Fibroblast of lung (primary cell): ENCODE measurements at places on chromosomes 5 and 9. TPM values are rescaled to one million over a fixed set of nuclear protein-coding genes. Genes with fewer than 3 reads are reported as not detected.

The FOXD1 gene
- 7.4 and 8.7 TPM in 2 replicates for polyA plus RNA-seq

The TTC16 gene
- polyA plus RNA-seq: 0.02 TPM in 1 of 2 replicates, not detected in the other

The PDLIM4 gene
- polyA plus RNA-seq: 10.7 and 41.5 TPM in 2 replicates

The PCDHA9 gene
- 0.03 TPM in 1 of 2 replicates, not detected in the other for polyA plus RNA-seq

The AJM1 gene
- 0.15 and 0.19 TPM in 2 replicates for polyA plus RNA-seq

The FAM53C gene
- 30.3 and 33.8 TPM in 2 replicates for polyA plus RNA-seq

The CDH9 gene
- polyA plus RNA-seq: not detected in 2 replicates

The RGS7BP gene
- polyA plus RNA-seq: 0.20 and 0.23 TPM in 2 replicates

The FGF1 gene
- 6.9 and 17.7 TPM in 2 replicates for polyA plus RNA-seq

The PDE8B gene
- polyA plus RNA-seq: 0.09 and 0.18 TPM in 2 replicates

The RANBP17 gene
- polyA plus RNA-seq: 3.1 and 4.3 TPM in 2 replicates

The TEX48 gene
- not detected in 2 replicates for polyA plus RNA-seq

- H3K4me1 ChIP-seq: no peaks in the 10 kb centered on the region
- no peaks in the 10 kb centered on the region for H3K36me3 ChIP-seq
- no peak overlapping the region for H3K27ac ChIP-seq
- no peak overlapping the region for H3K4me3 ChIP-seq
These were observed 103.7 kb downstream of the ATPSCKMT start for GRCh38 chr5:10145923-10146401.

GRCh38 chr5:50595199-50595598, 71.2 kb upstream of the PARP8 start:
- DNase-seq: peak; percentile 91
- H3K4me1 ChIP-seq: peaks cover 2% of the 10 kb centered on the region
- H3K27ac ChIP-seq: no peak overlapping the region

GRCh38 chr9:27817747-27818146, 244.5 kb upstream of the C9orf72 start:
- DNase-seq: no peak
- H3K4me3 ChIP-seq: no peak overlapping the region
- no peak overlapping the region for H3K27ac ChIP-seq

- H3K27ac ChIP-seq: no peak overlapping the region
- no peak overlapping the region for H3K4me3 ChIP-seq
- DNase-seq: no peak
These were observed 22.4 kb upstream of the LTC4S start for GRCh38 chr5:179771311-179771895.

DNA sequence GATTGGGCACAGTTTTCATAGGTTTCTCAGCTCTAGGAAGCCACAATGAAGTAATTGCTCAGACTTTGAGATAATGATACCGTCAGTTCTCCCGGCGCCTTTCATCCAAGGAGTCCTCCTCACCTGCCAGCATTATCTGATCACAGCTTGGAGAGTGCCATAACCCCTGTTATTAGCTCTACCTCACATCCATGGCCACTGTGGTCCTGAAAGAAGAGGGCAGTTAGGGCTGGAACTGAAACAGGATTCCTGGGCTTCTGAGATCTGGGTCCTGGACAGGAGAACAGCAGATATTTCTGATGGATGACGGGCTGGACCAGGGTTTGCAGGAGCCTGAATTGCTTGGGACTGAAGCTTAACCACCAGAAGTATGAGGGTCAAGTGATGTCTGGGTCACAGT, 13.5 kb downstream of the RGS3 start:
- H3K36me3 ChIP-seq: no peaks in the 10 kb centered on the region
- no peak overlapping the region for H3K27ac ChIP-seq
- no peak overlapping the region for H3K4me3 ChIP-seq
- H3K27me3 ChIP-seq: no peaks in the 10 kb centered on the region

DNA sequence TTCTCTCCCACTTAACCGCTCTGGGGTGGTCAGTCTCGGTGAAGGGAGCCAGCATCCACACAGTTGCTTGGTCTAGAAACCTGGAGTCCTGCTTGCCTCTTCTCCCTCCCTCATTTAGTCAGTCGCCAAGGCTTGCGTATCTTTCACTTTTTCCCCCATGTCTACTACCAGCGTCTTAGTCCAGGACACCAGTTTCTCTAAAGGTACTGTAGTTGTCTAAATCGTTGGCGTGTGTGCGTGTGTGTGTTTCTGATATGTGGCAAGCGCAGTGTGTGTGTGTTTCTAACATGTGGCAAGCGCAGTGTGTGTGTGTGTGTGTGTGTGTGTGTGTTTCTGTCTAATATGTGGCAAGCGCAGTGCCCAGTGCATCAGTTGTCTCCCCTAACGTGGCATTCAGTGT, 641 bp downstream of the ATP6V1G1 start:
- H3K27me3 ChIP-seq: no peaks in the 10 kb centered on the region
- peak; percentile 54 for DNase-seq
- H3K4me1 ChIP-seq: peaks cover 2% of the 10 kb centered on the region
- H3K27ac ChIP-seq: peak overlapping the region; percentile 91

GRCh38 chr9:37295178-37295577, 127.3 kb upstream of the GRHPR start:
- no peaks in the 10 kb centered on the region for H3K27me3 ChIP-seq
- H3K27ac ChIP-seq: no peak overlapping the region
- peaks cover 2% of the 10 kb centered on the region for H3K4me1 ChIP-seq
- no peak for DNase-seq
- H3K36me3 ChIP-seq: no peaks in the 10 kb centered on the region

- H3K4me3 ChIP-seq: no peak overlapping the region
- no peaks in the 10 kb centered on the region for H3K4me1 ChIP-seq
- DNase-seq: no peak
These were observed 57.2 kb upstream of the PRDM9 start for GRCh38 chr5:23450187-23450586.

DNA sequence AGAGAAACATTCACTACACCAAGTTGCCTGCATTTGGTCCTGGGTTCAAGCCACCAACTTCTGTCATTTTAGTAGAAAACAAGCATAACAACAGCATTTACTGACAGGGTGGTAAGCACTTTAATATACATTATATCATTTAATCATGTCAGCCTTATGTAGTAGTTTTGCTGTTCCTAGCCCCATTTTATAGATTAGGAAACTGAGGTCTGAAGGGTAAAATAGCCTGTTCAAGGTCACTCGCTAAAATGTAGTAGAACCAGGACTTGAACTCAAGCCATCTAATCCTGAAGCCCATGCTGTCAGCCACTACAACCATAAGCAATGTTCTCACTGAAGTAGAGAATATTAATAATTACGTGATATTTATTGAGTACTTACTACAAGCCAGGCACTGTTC, 59.7 kb upstream of the TRIM32 start:
- DNase-seq: no peak
- no peaks in the 10 kb centered on the region for H3K27me3 ChIP-seq
- no peak overlapping the region for H3K27ac ChIP-seq
- H3K4me1 ChIP-seq: no peaks in the 10 kb centered on the region
- no peak overlapping the region for H3K4me3 ChIP-seq

DNA sequence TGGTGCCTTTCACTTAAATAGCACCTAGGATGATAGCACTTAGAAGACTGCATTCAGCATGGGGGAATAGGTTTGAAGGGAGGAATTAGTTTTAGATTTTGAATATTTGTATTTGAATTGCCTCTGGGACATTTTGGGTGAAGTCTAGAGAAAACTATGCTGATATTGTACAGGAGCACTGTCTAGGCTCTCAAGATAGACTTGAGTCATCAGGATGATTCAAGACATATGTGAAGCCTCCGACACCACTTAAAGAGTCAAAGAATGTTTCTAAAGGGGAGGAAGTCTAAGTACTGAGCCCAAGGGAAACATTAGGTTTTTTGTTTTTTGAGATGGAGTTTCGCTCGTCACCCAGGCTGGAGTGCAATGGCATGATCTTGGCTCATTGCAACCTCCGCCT, 63.9 kb upstream of the CCDC180 start:
- H3K27me3 ChIP-seq: no peaks in the 10 kb centered on the region
- no peak overlapping the region for H3K27ac ChIP-seq
- no peaks in the 10 kb centered on the region for H3K4me1 ChIP-seq
- no peak overlapping the region for H3K4me3 ChIP-seq
- DNase-seq: no peak

DNA sequence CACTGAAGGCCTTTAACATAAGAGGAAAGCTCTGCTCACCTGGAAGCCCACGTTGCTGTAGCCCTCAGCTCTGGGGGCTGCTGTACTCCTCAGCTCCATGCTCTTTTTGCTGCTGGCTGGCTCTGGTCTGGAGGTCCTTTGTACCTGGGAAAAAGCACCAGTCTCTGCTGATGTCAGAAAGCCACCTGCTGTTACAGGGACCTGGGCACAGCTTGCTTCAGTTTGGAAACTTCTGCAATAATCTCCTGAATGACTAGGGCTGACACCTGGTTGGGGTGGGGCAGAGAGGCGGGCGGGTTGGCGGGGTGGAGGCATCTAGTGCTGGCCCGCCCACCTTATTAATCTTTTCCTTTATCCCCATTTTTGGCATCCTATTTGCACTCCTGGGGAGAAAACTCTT, at the start of gene SLC28A3:
Gene SLC28A3, minus strand, starts transcription at position 224 of the 400 bp plus-strand sequence. Its CDS starts 125 bp downstream, at position 99.
- H3K4me3 ChIP-seq: no peak within 1 kb of the TSS
- no peaks in the 10 kb centered on the region for H3K4me1 ChIP-seq
- no peak for DNase-seq
- no peak within 1 kb of the TSS for H3K27ac ChIP-seq

DNA sequence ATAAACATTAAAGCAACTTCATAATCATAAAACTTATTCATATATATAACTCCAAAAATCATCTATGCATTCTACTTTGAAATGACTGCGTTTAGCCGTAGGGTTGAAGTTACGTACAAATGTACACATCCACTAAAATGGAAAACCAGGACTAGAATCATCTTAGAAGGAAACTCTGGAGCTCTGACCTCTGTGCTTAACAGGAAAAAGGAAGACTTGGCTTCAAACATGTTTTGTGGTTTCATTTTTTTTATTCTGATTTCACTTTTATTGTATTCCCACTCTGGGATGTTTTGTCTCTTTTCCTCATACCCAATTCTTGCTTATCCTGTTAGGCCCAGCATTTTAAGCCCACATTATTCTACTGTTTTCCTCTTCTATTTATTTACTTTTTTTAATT, 44.9 kb downstream of the GRAMD2B start:
- no peaks in the 10 kb centered on the region for H3K27me3 ChIP-seq
- H3K27ac ChIP-seq: no peak overlapping the region
- no peak overlapping the region for H3K4me3 ChIP-seq

- H3K36me3 ChIP-seq: no peaks in the 10 kb centered on the region
- no peaks in the 10 kb centered on the region for H3K27me3 ChIP-seq
- H3K4me1 ChIP-seq: no peaks in the 10 kb centered on the region
- H3K27ac ChIP-seq: no peak overlapping the region
- no peak overlapping the region for H3K4me3 ChIP-seq
- DNase-seq: no peak
These were observed 127.6 kb upstream of the SLC1A3 start for GRCh38 chr5:36478646-36479317.

DNA sequence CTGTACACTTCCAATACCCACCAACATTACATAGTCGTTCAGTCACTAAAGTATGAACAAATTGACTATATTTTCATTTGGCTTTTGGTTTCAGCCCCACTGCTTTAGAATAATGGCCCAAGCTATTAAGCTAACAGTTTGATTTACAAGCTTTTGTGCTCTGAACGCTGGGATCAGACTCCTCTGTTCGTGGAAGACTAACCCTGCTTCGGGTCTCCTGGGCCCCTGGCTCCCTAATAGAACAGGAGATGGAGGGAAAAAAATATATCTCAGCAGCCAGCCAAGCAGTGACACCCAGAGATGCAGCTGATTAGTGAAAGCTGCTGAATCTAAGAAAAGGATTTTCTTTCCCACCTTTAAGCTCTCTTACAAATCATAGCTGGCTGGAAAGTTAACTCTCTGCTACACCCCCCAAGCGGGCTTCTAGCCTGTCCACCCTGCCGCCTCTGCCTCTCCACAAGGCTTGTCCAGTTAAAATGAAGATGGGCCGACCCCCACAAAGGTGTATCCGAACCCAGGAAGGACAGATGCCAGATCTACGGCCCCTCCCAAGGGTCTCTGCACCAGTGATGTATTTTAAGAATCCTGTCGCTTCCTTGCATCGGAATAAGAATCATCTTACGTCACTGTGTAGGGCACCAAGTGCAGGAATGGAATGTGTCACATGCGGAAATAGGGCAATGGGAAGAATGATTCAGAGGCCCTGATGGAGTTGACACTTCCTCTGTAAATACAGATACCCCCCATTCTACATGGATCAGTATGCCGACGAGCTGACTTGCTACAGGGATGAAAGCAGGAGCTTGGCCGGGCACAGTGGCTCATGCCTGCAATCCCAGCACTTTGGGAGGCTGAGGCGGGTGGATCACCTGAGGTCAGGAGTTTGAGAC, 33.4 kb upstream of the BARHL1 start:
- no peaks in the 10 kb centered on the region for H3K36me3 ChIP-seq
- H3K27me3 ChIP-seq: no peaks in the 10 kb centered on the region
- DNase-seq: peak; percentile 12
- H3K4me1 ChIP-seq: peaks cover 2% of the 10 kb centered on the region
- no peak overlapping the region for H3K4me3 ChIP-seq

- no peak for DNase-seq
- no peak overlapping the region for H3K27ac ChIP-seq
- H3K4me1 ChIP-seq: no peaks in the 10 kb centered on the region
- H3K4me3 ChIP-seq: no peak overlapping the region
These were observed 714.5 kb downstream of the EFNA5 start for GRCh38 chr5:106956187-106956586.

- H3K27me3 ChIP-seq: no peaks in the 10 kb centered on the region
- peaks cover 10% of the 10 kb centered on the region for H3K36me3 ChIP-seq
- no peak overlapping the region for H3K4me3 ChIP-seq
- DNase-seq: no peak
These were observed 88.0 kb downstream of the ZNF354C start for GRCh38 chr5:179147991-179148702.

DNA sequence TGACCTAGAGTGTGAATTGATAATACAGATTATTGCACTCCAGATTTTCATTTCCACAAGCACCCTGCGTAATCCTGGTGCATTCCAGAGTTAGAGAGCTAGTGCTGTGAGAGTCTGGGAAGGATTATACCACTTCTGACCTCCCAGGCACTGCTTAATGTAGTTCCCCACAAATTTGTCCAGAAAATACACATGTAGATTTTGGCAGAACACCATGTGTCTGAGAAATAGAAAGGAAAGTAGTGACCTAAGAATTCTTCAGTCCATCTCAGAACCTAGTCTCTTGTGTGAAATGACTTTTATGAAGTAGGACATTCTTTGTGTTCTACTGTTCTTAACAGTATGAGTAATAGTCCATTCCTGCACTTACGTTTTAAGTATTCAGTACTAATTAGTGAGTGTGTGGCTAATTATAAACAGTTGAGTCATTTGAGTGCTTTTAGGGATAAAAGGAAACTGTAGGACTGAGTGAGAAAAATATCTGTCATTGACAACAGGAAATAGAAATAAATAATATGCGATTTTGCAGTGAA, 27.8 kb upstream of the PTPDC1 start:
- DNase-seq: peak; percentile 80
- H3K4me1 ChIP-seq: no peaks in the 10 kb centered on the region
- no peaks in the 10 kb centered on the region for H3K27me3 ChIP-seq
- no peaks in the 10 kb centered on the region for H3K36me3 ChIP-seq
- no peak overlapping the region for H3K4me3 ChIP-seq
- no peak overlapping the region for H3K27ac ChIP-seq

GRCh38 chr5:150017226-150018005, 16.9 kb downstream of the HMGXB3 start:
- no peaks in the 10 kb centered on the region for H3K27me3 ChIP-seq
- H3K4me3 ChIP-seq: no peak overlapping the region
- peak; percentile 48 for DNase-seq
- no peak overlapping the region for H3K27ac ChIP-seq
- peaks cover 18% of the 10 kb centered on the region for H3K36me3 ChIP-seq
